ENCODE measurements at places on chromosomes 7 and 10. TPM values are rescaled to one million over a fixed set of nuclear protein-coding genes. Genes with fewer than 3 reads are reported as not detected.

DNA sequence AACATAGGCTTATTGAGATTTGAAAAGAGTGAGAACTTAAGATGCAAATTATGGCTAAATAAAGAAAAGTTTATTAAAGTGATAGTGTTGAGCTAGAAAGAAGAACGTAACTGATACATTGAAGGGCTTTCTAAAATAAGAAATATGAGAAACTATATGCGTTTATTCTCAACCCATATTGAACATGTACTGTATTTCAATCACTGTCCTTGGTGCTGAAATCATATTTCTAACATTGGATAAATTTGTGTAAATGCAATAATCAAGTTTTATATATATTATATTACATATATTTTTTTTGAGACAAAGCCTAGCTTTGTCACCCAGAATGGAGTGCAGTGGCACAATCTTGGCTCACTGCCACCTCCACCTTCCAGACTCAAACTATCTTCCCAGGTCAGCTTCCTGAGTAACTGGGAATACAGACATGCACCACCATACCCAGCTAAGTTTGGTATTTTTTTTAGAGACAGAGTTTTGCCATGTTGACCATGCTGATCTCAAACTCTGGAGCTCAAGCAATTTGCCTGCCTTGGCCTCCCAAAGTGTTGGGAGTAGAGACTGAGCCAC, 1065.8 kb downstream of the REEP3 start:
- H3K4me1 ChIP-seq, result no peaks in the 10 kb centered on the region
- H3K27me3 ChIP-seq, result no peaks in the 10 kb centered on the region

Gene GARIN1A
- 2.9 TPM for total RNA-seq

- H3K36me3 ChIP-seq, result no peaks in the 10 kb centered on the region
- no peaks in the 10 kb centered on the region for H3K27me3 ChIP-seq
- H3K4me1 ChIP-seq, result no peaks in the 10 kb centered on the region
- no peak overlapping the region for H3K27ac ChIP-seq
These were observed 56.4 kb downstream of the BBS9 start for GRCh38 chr7:33185786-33186185.

Gene UCMA
- total RNA-seq, result not detected

Gene NUDT13
- 3.4 TPM for total RNA-seq

Gene MSMB
- not detected for total RNA-seq

Data from esophagus muscularis mucosa (tissue), 4 donors.